ENCODE measurements at places on chromosomes 6 and 20. TPM values are rescaled to one million over a fixed set of nuclear protein-coding genes. Genes with fewer than 3 reads are reported as not detected.

WFDC12 gene
- not detected for total RNA-seq

SLC24A3 gene
- total RNA-seq, result 12.9 TPM

DNA sequence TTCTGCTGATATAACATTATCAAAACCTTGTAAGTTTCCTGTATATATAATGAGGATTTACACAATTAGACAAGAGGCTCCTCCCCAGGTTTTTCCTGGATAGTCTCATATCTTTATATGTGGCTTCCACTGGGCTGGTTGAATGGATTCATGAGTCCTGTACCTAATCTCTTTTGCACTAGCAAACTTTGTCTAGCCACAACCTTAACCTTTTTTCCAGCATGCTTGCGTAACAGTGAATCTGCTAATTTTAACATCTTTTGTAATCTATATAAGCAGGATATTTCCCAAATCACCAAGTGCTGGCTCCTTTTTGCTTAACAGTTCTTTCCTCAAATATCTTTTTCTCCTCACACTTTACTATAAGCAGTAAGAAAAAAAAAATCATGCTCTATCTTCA lies 153.6 kb downstream of the COL21A1 start:
- H3K36me3 ChIP-seq, result no peaks in the 10 kb centered on the region
- H3K27ac ChIP-seq, result no peak overlapping the region
- DNase-seq, result no peak
- no peak overlapping the region for H3K4me3 ChIP-seq
- H3K4me1 ChIP-seq, result no peaks in the 10 kb centered on the region
- H3K27me3 ChIP-seq, result no peaks in the 10 kb centered on the region

- DNase-seq, result no peak
- H3K4me1 ChIP-seq, result no peaks in the 10 kb centered on the region
- no peak overlapping the region for H3K4me3 ChIP-seq
- H3K36me3 ChIP-seq, result no peaks in the 10 kb centered on the region
- H3K27me3 ChIP-seq, result no peaks in the 10 kb centered on the region
Measured at GRCh38 chr6:71197267-71197666, 91.3 kb upstream of the OGFRL1 start.

Data from uterus (tissue), 4 donors.